ENCODE measurements at places on chromosomes 13 and 19. TPM values are rescaled to one million over a fixed set of nuclear protein-coding genes. Genes with fewer than 3 reads are reported as not detected.

GRCh38 chr19:50818859-50819472 lies 4.6 kb downstream of the KLK1 start:
- DNase-seq = no peak

DNA sequence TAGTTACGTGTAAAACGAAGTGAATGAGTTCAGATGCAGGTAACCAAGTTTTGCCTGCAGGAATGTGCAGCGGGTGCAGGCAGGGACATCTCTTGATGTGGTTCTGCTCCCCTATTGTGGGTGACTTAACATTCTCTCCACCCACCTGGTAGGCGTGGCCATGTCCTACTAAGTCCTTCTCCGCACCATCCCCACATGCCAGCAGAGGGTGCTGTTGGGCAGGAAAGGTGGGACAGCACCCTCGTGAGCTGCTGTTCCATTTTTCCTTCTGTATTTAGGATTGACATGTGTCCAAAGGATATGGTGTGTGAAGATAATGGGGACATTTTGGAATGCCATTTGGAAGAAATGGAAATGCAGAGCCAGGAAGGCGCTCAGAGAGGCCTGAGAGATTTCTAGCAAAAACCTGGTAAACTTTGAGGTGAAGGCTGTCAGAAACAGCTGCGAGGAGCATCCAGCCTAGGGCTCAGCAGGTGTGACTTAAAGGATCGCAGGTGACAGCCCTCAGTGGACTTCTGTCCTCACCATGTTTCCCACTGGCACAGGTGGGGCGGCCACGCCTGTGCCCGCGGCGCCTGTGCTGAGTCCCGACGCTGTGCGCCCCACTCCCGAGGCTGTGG lies 26.2 kb upstream of the MCF2L start:
- DNase-seq = peak; percentile 97

- DNase-seq = no peak
Observed at GRCh38 chr13:110012102-110012739, 225.8 kb upstream of the IRS2 start.

- DNase-seq = no peak
Observed at GRCh38 chr19:36244066-36244465, 29.2 kb downstream of the ZNF146 start.

DNA sequence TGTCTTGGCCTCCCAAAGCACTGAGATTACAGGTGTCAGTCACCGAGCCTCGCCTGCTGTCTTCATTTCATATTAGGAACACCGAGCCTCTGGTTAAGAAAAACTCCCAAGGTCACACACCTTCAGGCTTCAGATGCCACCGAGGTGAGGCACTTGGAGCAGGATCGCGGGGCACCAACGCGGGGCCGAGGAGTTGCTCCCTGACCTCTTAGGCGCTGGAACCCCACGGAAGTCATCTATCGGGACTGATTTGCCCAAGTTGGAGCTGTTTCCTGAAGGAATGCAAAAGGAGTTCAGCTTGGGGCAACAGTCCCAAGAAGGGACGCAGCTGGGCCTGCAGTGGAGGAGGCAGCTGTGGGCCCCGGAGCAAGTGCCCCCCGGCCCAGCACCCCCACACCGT lies 50.3 kb upstream of the XPO4 start:
- DNase-seq = no peak

- DNase-seq = no peak
Observed at GRCh38 chr13:83215627-83216026, 666.6 kb downstream of the SLITRK1 start.

- no peak for DNase-seq
Observed at GRCh38 chr19:10861103-10861651, 10.2 kb upstream of the CARM1 start.

DNA sequence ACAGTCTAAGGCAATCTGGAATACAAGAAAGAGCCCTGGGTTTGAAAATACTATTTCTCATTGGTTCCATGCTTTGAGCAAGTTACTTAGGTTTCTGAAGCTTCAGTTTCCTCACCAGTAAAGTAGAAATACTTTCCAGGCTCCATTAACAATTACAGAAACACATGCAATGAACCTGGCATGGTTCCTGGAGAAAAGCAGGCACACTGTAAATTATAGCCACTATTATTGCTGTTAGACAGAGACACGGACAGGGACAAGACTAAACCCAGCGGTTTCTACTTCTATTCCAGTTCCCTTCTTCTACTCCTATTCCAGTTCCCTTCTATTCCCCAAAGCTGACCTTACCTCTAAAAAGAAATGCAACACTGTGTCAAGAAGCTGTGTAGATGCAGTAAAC lies 41.2 kb downstream of the MIPEP start:
- DNase-seq = no peak

DNA sequence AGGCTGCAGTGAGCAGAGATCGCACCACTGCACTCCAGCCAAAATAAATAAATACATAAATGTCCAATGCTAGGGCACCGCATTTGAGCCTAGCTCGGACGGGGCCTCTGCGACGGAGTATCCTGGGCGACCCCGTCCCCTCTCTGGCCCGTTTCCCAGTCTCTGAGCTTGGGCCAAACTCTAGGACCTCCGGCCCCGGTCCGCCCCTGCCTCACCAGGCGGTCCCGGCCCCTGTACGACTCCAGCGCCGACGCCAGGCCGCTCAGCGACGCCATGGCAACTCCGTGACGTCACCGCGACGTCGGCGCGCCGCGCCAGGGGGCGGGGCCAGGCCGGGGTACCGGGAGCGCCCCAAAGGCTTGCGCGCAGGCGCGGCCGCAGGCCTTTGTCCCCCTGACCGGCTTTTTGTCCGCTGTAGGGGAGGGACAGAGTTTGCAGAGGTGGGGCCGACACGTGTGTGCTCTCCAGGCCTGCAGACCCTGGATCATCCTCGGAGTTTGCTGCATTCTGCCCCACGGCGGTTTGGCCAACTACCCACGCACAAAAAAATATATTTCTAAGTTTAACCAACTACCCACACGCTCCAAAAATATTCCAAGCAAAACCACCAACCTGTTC lies at the start of gene PEX11G:
Gene PEX11G (minus strand): TSS at position 300 of the 618 bp plus-strand sequence. CDS start 25 bp downstream, at position 275.
- DNase-seq = peak; percentile 95

- DNase-seq = peak; percentile 95
Observed at GRCh38 chr19:23075031-23075733, 41.6 kb upstream of the ZNF730 start.

DNA sequence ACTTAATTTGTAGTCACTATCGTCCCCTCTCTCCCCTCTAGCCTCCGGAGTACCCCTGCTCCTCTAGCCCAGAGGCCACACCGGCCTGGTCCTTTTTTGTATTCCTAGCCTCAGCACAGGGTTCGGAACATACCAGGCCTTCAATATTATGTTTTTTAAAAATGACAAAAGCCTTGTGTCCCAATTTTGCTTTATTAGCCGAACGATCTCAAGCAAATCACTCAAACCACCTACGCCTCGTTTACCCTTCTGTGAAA lies 463 bp upstream of the POMP start:
- DNase-seq = no peak

DNA sequence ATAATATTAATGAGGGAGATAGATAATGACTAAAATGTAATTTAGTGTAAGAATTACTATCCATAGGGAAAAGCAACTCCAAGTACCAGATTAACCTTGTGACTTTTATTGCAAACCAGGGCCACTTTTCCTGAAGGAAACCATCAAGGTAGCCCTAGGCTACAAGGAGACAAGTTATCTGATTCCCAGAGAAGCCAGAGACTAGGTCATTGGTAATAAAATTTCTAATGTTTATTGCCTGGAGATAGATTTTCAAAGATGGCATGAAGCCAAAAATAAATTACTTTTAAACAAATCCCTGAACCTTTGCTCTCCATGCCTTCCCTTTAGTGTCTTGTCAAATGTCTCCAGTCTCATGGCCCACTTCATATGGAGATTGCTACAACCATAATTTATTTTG lies 610.1 kb upstream of the SLC10A2 start:
- no peak for DNase-seq

- no peak for DNase-seq
Observed at GRCh38 chr13:25686831-25687470, 315.2 kb downstream of the ATP8A2 start.

DNA sequence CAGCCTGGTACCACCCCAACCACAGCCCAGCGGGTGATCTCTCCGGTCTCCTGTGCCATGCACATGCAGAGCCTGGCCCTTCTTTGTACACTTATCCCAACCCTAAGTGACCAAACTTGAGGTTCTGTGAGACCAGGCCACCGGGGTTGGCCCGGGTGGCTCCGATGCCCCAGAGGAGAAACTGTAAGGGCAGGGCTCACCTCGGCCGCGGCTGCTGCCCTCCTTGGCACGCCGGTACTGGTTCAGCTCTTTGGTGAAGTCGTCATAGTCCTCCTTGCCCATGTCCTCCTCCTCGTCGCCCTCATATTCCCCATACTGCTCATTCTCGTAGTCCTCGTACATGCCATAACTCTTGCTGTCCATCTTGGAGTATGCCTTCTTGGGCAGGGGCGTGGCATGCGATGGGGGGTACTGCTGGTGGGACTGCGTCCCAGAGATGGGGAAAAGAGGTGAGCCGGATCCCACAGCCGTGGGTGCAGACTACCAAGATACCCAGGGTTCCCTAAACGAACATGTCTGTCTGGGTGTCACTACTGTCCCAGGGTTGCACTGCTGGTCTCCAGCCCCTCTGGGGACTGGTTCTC lies 23.7 kb downstream of the ZC3H4 start:
- no peak for DNase-seq

- DNase-seq = no peak
Observed at GRCh38 chr13:34990399-34991214, 48.5 kb downstream of the NBEA start.

DNA sequence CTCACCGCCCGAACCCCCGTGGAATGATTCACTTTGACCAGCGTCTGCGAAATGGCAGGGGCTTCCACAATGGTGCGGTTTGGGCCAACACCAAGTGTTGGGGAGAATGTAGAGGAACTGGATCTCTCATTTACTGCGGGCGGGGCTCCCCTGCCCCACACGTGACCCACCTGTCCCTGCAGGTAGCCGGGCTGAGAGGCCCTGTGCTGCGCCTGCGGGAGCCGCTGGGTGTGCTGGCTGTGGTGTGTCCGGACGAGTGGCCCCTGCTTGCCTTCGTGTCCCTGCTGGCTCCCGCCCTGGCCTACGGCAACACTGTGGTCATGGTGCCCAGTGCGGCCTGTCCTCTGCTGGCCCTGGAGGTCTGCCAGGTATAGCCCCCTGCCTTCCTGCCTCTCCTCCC lies 5.8 kb upstream of the FLT3LG start:
- DNase-seq = no peak

- peak; percentile 44 for DNase-seq
Observed at GRCh38 chr19:29526730-29527499, 1.1 kb downstream of the VSTM2B start.

GRCh38 chr13:105641121-105641520 lies 894.3 kb downstream of the EFNB2 start:
- DNase-seq = no peak

Gene GGACT
- 15.6 TPM for polyA plus RNA-seq

Gene HSPB6
- polyA plus RNA-seq = 53.1 TPM

Gene MCF2L
- 12.1 TPM for polyA plus RNA-seq

Gene CFAP97D2
- not detected for polyA plus RNA-seq

Gene HSD11B1L
- polyA plus RNA-seq = 29.9 TPM

Gene APC2
- not detected for polyA plus RNA-seq

Gene AMER2
- polyA plus RNA-seq = not detected

Gene NAPSA
- 268 TPM for polyA plus RNA-seq

Gene LIM2
- not detected for polyA plus RNA-seq

Gene CYP2F1
- polyA plus RNA-seq = not detected

Data from kidney (tissue), 22 donors.